ENCODE measurements at places on chromosomes 5 and 9.

- H3K36me3 ChIP-seq, result no peaks in the 10 kb centered on the region
- no peaks in the 10 kb centered on the region for H3K27me3 ChIP-seq
- no peak overlapping the region for H3K4me3 ChIP-seq
- no peak overlapping the region for H3K27ac ChIP-seq
- no peaks in the 10 kb centered on the region for H3K4me1 ChIP-seq
Measured at GRCh38 chr9:99029083-99029645, 75.7 kb upstream of the TGFBR1 start.

GRCh38 chr5:118796081-118796480 is 192.3 kb downstream of the DTWD2 start:
- peak; percentile 78 for DNase-seq
- H3K36me3 ChIP-seq, result peaks cover 20% of the 10 kb centered on the region
- H3K27ac ChIP-seq, result no peak overlapping the region
- H3K4me1 ChIP-seq, result peaks cover under 1% of the 10 kb centered on the region

DNA sequence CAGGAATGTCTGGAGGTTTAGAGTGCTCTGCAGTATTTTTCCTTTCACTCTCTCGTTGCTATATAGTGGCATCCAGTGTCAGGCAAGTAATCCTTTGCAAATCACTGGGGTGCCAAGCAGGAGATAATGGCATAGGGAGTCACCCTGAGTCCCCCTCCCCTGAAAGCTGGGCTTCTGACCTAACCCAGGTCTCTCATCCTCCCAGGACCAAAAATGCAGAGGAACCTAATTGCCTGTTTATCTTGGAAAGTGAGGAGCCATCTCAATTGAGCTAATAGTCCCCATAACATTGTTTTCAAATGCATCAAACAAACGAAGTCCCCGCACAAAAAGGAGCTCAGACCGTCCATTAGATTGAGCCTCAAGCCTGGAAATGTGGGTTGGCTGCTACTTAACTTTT is 368.0 kb upstream of the IRX2 start:
- H3K36me3 ChIP-seq, result no peaks in the 10 kb centered on the region
- H3K4me1 ChIP-seq, result peaks cover 38% of the 10 kb centered on the region
- H3K27me3 ChIP-seq, result peaks cover 15% of the 10 kb centered on the region

GRCh38 chr9:36337865-36338264 is 62.2 kb downstream of the RNF38 start:
- no peak overlapping the region for H3K4me3 ChIP-seq
- DNase-seq, result no peak
- H3K27ac ChIP-seq, result no peak overlapping the region
- peaks cover 73% of the 10 kb centered on the region for H3K36me3 ChIP-seq
- no peaks in the 10 kb centered on the region for H3K27me3 ChIP-seq
- H3K4me1 ChIP-seq, result no peaks in the 10 kb centered on the region

DNA sequence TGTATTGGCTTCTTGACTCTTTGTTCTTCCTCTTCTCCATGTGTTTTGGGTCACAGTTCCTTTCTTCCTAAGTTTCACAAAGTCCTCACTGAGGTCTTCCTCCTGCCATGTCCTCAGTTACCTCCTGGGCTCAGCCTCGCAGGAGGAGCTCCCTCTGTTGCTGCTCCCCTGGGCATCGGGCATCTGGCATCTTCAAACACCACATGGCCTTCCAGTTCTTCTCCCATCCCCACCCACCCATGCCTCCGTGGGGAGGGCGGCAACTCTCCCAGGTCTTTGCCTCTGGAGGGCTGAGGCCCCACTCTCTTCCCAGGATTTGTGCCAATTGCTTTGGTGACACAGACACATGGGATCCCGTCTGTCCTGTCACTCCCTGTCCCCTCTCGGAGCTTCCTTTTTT is 22.8 kb downstream of the MRPL36 start:
- H3K36me3 ChIP-seq, result no peaks in the 10 kb centered on the region
- H3K27ac ChIP-seq, result no peak overlapping the region
- DNase-seq, result no peak
- no peak overlapping the region for H3K4me3 ChIP-seq
- H3K4me1 ChIP-seq, result no peaks in the 10 kb centered on the region

DNA sequence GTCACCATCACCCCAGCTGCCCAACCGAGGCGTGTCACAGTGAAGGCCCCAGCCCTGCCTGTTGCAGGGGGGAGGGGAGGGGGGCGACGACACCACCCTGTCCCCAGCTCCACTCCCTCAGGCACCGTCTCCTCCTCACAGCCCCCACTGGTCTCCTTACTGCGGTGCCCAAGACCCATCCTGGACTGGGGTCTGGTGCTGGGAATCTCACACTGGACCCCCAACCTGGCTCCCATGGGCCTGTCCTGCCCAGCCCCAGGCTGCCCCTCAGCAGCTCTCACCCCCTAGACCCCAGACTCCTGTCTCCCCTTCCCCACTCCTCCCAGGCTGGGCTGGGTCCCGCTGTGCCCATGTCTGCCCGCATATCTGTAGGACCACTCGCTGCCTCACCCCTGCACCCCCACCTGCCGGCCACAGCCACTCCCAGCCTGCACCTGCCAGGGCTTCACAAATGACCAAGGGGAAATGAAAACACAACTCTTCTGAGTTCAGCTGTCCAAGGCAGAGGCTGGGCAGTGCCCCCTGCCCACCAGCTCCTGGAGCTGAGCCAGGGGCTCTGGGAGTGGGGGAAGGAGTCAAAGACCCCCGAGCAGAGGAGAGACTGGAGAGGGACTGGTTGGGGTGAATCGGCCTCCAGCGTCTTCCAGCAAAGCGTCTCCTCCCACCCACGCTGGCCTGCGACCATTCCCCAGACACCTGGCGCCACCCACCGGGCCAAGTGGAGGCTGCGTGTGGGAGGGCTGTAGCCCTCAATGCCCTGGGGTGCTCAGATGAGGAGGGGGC is 32.6 kb upstream of the EGFL7 start:
- no peaks in the 10 kb centered on the region for H3K36me3 ChIP-seq
- peaks cover 9% of the 10 kb centered on the region for H3K4me1 ChIP-seq
- H3K4me3 ChIP-seq, result no peak overlapping the region
- DNase-seq, result peak; percentile 93
- peaks cover 52% of the 10 kb centered on the region for H3K27me3 ChIP-seq

- peak; percentile 75 for DNase-seq
- no peaks in the 10 kb centered on the region for H3K27me3 ChIP-seq
- no peaks in the 10 kb centered on the region for H3K36me3 ChIP-seq
- H3K4me3 ChIP-seq, result no peak overlapping the region
- H3K4me1 ChIP-seq, result peaks cover 12% of the 10 kb centered on the region
- no peak overlapping the region for H3K27ac ChIP-seq
Measured at GRCh38 chr5:158658446-158659230, 441.1 kb downstream of the EBF1 start.

DNA sequence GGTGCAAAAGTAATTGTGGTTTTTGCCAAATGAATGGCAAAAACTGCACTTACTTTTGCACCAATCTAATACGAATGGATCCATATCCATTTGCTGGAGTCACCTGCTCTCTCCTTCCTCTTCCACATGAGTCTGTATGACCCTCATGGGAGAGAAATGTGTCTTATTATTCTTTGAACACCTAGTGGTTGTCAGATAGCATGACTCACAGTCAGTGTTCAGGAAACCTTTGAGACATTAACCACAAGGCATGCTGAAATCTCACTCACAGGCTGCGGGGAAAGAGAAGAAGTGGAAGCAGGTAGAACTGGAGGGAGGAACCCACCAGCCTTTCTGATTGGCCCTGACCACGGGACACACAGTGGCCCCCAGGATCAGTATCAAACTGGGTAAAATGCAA is 222.8 kb upstream of the KLF4 start:
- H3K4me1 ChIP-seq, result no peaks in the 10 kb centered on the region
- no peak for DNase-seq
- no peak overlapping the region for H3K27ac ChIP-seq
- no peaks in the 10 kb centered on the region for H3K36me3 ChIP-seq
- H3K27me3 ChIP-seq, result peaks cover 24% of the 10 kb centered on the region
- H3K4me3 ChIP-seq, result no peak overlapping the region

DNA sequence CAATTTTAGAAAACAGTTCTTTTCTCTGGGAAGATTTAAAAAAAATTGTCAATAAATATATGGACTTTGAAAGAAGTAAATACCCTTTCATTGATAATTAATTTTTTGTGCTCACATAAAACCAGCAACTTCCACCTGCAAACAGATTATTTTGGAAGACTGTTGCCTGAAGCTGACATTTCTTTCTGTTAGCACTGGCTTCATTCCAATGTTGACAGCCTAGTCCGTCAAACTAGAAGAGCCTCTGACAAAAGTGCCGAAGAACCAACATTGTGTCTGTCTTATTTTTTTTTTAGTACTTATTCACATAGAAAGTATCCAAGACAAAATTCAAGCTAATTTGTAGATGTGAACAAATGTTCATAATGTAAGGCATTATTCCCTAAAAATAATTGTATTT is 108.6 kb upstream of the TMEM161B start:
- no peaks in the 10 kb centered on the region for H3K27me3 ChIP-seq
- H3K27ac ChIP-seq, result no peak overlapping the region
- no peaks in the 10 kb centered on the region for H3K36me3 ChIP-seq
- no peak overlapping the region for H3K4me3 ChIP-seq
- no peaks in the 10 kb centered on the region for H3K4me1 ChIP-seq
- DNase-seq, result no peak

DNA sequence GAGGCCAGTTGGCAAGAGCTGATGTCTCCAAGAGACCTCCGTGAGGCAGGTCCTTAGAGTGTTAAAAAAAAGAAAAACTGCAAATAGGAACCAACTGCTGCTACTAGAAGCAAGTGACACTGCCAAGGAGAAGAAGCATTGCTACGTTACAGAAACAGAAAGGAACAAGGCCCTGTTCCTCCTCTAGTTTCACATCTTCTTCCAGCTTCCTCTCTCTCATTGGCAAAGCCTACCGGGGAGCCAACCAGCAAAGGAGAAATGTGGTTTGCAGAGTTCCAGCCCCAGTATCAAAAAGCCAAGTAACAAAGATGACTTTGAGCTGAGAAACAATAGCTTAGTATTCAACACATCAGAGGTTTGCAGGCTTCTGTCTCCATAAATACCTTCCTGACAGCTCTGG is 145.9 kb downstream of the PRELID2 start:
- H3K36me3 ChIP-seq, result no peaks in the 10 kb centered on the region
- no peak overlapping the region for H3K4me3 ChIP-seq
- H3K27me3 ChIP-seq, result no peaks in the 10 kb centered on the region
- no peaks in the 10 kb centered on the region for H3K4me1 ChIP-seq

DNA sequence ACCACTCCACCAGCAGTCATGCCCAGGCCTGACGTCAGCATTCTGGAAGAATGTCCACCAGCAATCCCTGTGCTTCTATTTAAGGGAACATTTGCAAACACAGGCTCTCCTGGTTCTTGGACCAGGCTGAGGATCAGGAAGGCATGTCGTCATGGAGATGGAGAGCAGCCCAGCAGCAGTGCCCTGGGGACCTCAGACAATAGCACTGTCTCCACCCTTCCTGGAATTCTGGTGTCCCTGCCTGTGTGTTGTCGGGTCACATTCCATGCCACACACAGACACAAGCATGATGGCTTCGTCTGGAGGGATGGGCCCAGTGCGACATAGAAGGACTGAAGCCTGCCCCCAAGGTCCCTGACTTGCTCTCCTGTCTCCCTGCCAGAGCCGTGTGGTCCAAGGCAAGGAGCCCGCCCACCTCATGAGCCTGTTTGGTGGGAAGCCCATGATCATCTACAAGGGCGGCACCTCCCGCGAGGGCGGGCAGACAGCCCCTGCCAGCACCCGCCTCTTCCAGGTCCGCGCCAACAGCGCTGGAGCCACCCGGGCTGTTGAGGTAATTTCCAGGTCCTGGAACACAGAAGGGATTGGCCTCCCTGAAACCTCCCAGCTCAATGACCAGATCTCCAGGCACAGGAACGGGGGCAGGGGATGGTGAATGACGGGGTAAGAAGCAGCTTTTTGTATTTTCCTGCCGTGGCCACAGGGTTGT is 43.8 kb downstream of the STOM start:
- DNase-seq, result no peak
- H3K4me3 ChIP-seq, result no peak overlapping the region
- H3K36me3 ChIP-seq, result peaks cover 13% of the 10 kb centered on the region
- no peak overlapping the region for H3K27ac ChIP-seq

DNA sequence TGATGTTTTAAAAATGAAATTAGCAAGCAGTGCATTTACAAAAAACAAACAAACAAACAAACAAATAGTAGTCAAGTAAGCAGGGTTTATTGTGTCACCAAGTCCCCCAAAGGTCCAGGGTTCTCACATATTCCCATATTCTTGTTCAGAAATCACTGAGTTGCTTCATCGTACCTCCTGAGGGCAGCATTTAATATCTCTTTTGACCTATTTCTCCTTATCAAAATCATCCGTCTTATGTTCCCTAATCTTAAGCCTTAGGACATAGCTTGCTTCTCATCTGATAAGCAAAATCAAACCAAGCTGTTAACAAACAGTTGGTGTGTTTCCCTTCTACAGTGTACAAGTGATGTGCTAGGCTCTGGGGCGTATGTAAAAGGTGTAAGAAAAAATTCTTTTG is 109.5 kb upstream of the MAN2A1 start:
- no peak overlapping the region for H3K4me3 ChIP-seq
- no peak overlapping the region for H3K27ac ChIP-seq
- H3K36me3 ChIP-seq, result no peaks in the 10 kb centered on the region
- no peak for DNase-seq

GRCh38 chr5:9596171-9596780 is 33.9 kb downstream of the TAS2R1 start:
- H3K4me1 ChIP-seq, result peaks cover 12% of the 10 kb centered on the region
- no peaks in the 10 kb centered on the region for H3K27me3 ChIP-seq
- H3K27ac ChIP-seq, result no peak overlapping the region
- no peak for DNase-seq
- H3K4me3 ChIP-seq, result no peak overlapping the region

GRCh38 chr9:75181750-75182149 is 93.4 kb downstream of the OSTF1 start:
- H3K27ac ChIP-seq, result no peak overlapping the region
- no peaks in the 10 kb centered on the region for H3K27me3 ChIP-seq
- DNase-seq, result no peak
- H3K36me3 ChIP-seq, result no peaks in the 10 kb centered on the region

DNA sequence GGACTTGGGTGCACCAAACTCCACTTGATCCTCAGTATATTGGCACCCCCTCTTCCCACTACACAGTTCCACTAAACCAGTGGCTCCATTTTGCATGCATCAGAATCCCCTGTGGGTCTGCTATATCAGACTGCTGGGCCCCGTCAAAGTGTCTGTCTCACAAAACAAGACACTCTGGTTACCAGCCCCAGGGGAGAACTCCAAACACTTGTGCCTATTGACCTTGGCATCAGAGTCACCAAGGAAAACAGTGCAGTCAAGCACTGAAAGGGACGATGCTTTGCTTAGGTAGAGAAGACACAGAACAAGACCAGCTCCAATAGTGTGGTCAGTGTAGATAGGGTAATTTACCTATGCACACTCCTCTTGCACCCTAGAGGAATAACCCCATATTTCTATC is 205.8 kb upstream of the RAI14 start:
- no peak overlapping the region for H3K27ac ChIP-seq
- no peaks in the 10 kb centered on the region for H3K4me1 ChIP-seq
- no peaks in the 10 kb centered on the region for H3K36me3 ChIP-seq
- no peak for DNase-seq
- H3K27me3 ChIP-seq, result no peaks in the 10 kb centered on the region

GRCh38 chr9:109922617-109923470 is 142.8 kb downstream of the PALM2AKAP2 start:
- no peak overlapping the region for H3K27ac ChIP-seq
- H3K36me3 ChIP-seq, result no peaks in the 10 kb centered on the region
- no peak overlapping the region for H3K4me3 ChIP-seq
- no peak for DNase-seq
- H3K27me3 ChIP-seq, result no peaks in the 10 kb centered on the region
